ENCODE measurements at places on chromosomes 3 and 15. TPM values are rescaled to one million over a fixed set of nuclear protein-coding genes. Genes with fewer than 3 reads are reported as not detected.
A peak's percentile ranks its signal among the peaks of the same experiment; 100 is the strongest.

- DNase-seq, result no peak
Observed at GRCh38 chr15:95468820-95469219, 861.7 kb upstream of the NR2F2 start.

Gene CACNA2D3
- not detected for total RNA-seq

GRCh38 chr3:187737368-187738070, 7.7 kb downstream of the BCL6 start:
- no peak for DNase-seq

Gene DTX3L
- total RNA-seq, result 48.7 TPM

- peak; percentile 20 for DNase-seq
Observed at GRCh38 chr3:185176750-185177359, 24.0 kb upstream of the C3orf70 start.

- DNase-seq, result no peak
Observed at GRCh38 chr3:4797201-4797705, 182.0 kb upstream of the BHLHE40 start.

All from glomerular endothelial cell (primary cell).